Epithelial cell of umbilical artery (primary cell): ENCODE measurements at places on chromosomes 7 and 10. TPM values are rescaled to one million over a fixed set of nuclear protein-coding genes. Genes with fewer than 3 reads are reported as not detected.

The CFAP58 gene
- 0.15 and 0.65 TPM in 2 replicates for total RNA-seq

The SMC3 gene
- total RNA-seq: 27.9 and 35.1 TPM in 2 replicates

The SMO gene
- total RNA-seq: 6.5 and 9.4 TPM in 2 replicates

The ZNF804B gene
- not detected in 2 replicates for total RNA-seq

The C10orf90 gene
- not detected in 2 replicates for total RNA-seq

The CEP55 gene
- 45.8 and 60.8 TPM in 2 replicates for total RNA-seq

The LBX1 gene
- not detected in 2 replicates for total RNA-seq
